ENCODE measurements at places on chromosomes 5 and 9.
A peak's percentile ranks its signal among the peaks of the same experiment; 100 is the strongest.

DNA sequence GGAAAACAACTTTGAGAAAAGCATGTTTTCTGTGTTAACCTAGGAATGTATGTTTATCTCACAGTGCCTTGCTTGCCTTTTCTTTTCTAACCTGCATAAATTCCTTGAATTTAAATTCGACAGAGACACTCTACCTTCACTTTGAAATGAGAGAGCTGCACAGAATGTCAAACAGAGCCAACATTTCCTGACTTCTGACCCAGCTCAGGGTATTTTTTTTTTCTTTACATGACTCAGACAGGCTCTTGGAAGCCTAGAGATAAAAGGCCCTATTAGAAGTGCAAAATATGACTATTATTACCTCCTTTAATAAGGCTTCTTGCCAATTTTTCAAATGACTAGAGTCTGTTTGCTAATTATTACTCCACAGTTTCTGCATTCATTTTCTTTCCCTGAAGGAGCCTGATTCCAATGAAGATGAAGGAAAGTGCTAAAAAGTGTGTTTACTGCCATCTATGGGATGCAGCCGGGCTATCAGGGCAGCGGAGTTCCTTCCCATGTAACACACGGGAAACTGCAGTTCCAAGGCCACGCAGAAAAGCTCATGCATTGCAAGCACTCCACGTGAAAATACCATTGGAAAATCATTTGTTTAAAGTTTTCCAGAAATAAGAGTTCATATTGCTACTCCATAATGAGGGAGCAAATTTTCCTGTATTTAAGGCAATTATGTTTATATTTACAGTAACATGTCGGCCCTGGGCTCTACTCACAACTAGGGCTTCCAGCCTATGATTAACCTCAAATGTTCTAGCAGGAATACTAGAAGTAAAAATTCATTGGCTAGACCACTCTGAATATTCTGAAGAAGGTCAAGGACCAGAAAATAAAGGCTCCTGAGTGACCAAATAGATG lies 485.6 kb downstream of the ZSWIM6 start:
- DNase-seq = peak; percentile 78

GRCh38 chr9:129798973-129799372 lies 4.0 kb upstream of the TOR1B start:
- no peak for DNase-seq

DNA sequence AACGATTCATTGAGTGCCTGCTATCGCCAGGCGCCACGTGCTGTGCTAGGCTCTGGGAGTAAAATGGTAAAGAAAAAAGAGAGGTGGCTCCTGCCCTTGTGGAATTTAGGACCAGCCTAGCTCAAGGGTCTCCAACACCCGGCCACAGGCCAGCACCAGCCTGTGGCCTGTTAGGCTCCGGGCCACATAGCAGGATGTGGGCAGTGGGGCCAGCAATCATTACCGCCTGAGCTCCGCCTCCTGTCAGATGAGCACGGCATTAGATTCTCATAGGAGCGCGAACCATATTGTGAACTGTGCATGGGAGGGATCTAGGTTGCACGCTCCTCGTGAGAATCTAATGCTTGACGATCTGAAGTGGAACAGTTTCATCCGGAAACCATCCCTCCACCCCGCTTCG lies 1.5 kb downstream of the RMRP start:
- no peak for DNase-seq

- no peak for DNase-seq
Measured at GRCh38 chr5:161034451-161034850, 182.4 kb upstream of the ATP10B start.

- no peak for DNase-seq
Measured at GRCh38 chr5:125381290-125381689, 634.9 kb upstream of the ZNF608 start.

- DNase-seq = no peak
Measured at GRCh38 chr9:98885575-98886295, 58.0 kb upstream of the COL15A1 start.

DNA sequence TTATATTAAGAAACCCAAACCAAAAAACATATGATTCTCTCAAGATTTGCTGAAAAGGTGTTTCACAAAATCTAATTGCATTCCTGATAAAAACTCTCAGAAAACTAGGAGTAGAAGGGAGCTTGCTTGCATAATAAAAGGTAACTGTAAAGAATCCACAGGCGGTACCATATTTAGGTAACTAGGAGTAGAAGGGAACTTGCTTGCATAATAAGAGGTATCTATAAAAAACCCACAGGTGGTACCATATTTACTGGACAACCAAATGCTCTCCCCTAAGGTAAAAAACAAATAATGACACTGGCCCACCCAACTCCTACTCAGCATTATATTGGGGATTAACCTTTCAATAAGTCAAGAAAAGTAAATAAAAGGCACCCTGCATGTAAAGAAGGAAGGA lies 57.5 kb upstream of the FCN1 start:
- no peak for DNase-seq
